Activated CD4-positive, alpha-beta T cell treated with anti-CD3 and anti-CD28 coated beads, Interleukin-2, amount 50 U/mL, for 24 hours (primary cell): ENCODE measurements at places on chromosomes 5 and 9.

DNA sequence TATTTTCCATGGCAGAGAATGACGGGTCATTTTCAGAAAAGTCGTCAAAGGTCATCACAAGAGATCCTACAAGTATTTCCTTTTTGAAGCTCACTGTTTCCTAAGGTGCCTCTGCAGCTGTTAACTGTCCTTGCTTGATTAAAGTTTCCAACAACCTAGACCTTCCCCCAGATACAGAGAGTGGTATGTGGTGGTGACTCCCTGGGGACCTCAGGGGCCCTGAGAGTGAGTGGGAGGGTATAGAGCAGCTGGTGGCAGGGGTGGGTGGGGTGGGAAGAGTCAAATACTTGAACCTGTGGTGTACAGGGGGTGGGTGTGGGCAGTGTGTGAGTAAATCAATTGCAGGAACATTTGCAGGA lies 1.6 kb upstream of the CD72 start:
- DNase-seq, result no peak

DNA sequence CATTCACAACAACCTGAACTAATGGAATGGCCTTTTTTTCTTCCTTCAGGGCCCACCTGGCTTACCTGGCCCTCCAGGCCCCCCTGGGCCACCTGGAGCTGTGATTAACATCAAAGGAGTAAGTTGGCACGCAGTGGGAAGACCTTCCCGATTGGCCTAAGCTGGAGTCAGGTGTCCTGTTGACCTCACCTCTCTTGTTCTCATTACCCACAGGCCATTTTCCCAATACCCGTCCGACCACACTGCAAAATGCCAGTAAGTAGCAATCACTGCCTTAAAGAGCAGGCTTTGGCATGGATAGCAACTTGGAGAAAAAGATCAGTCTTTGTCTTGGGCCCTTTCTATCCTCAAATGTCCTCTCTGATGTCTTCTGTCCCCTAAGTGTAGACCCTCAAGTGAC lies 55.3 kb upstream of the TGFBR1 start:
- DNase-seq, result no peak

GRCh38 chr5:143372187-143372829 lies 31.2 kb downstream of the NR3C1 start:
- DNase-seq, result no peak

GRCh38 chr5:173515526-173515925 lies 100.9 kb downstream of the BOD1 start:
- no peak for DNase-seq

GRCh38 chr5:62395210-62395950 lies 8.3 kb downstream of the DIMT1 start:
- no peak for DNase-seq

DNA sequence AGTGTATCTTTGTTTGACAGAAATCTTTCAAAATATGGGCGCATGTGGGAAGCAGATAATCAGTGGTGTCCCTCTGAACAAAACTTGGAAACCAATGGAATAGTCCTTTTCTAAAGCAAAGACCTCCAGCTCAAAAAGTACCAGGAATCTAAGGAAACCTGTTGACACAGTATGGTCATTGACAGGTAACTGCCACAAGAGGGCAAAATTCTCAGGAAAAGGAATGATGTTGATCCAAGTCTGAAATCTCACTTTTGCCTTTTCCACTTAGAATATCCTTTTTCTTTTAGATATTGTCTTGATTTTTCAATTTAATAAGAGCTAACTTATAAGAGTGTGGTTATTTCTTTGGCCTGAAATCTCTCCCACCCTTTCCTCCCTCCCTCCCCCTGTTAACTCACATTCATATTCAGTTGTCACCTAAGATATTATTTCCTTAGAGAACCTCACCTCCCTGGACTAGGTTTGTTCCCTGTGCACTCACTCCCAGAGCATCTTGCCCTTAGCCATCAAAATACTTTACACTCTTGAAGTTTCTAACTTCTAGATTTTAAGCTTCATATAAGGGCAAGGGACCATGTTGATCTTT lies 59.0 kb upstream of the BARX1 start:
- DNase-seq, result no peak

DNA sequence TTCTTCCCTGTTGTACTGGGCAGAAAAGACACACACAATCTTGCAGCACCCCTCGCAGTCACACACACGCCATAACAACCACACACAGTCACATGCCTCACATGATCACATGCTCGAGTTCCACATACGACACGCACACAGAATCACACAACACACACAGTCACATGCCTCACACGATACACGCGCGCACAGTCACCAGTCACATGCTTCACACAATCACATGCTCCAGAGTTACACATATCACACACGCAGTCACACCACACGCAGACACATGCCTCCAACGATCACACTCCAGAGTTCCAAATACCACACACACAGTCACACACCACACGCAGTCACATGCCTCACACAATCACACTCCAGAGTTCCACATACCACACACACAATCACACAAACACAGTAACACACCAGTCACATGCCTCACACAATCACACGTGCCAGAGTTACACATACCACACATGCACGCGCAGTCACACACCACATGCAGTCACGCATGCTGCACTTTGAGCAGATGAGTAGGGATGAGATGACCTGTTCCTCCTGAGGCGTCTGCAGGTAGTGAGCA lies 49.0 kb upstream of the LRRC14B start:
- DNase-seq, result no peak

DNA sequence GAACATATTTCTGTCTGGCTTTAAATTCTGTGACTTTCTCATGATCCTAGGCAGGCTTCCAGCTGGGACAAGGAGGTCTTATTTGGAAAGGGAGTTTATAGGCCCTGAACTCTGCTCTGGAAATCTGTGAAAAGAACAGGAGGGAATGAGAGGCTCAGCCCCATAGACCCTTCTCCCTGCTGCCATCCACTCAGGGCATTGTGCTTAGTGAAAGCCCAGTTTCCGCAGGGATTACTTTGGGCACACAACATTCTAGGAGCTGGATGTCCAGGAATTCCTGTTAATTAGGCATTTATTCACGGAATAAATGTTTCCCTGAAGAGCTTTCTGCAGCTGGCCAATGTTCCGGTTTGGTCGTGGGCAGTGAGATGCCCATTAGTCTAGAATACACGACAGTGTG lies 32.7 kb upstream of the COL15A1 start:
- no peak for DNase-seq

GRCh38 chr9:80811003-80811402 lies 878.3 kb downstream of the TLE1 start:
- DNase-seq, result no peak

- no peak for DNase-seq
Observed at GRCh38 chr9:91786132-91786896, 163.7 kb downstream of the ROR2 start.

DNA sequence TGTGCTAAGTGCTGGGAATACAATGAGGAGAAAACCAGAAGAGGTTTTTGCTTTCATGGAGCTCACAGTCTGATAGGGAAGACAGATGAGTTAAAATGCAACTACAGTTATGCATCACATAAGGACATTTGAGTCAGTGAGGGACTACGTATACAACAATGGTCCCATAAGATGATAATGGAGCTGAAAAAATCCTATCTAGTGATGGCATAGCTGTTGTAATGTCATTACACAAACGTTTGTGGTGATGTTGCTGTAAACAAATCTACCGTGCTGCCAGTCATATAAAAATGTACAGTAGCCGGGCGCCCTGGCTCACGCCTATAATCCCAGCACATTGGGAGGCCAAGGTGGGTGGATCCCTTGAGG lies 110.1 kb upstream of the RAD23B start:
- no peak for DNase-seq

- no peak for DNase-seq
Observed at GRCh38 chr9:121992571-121993212, 100.4 kb downstream of the TTLL11 start.

DNA sequence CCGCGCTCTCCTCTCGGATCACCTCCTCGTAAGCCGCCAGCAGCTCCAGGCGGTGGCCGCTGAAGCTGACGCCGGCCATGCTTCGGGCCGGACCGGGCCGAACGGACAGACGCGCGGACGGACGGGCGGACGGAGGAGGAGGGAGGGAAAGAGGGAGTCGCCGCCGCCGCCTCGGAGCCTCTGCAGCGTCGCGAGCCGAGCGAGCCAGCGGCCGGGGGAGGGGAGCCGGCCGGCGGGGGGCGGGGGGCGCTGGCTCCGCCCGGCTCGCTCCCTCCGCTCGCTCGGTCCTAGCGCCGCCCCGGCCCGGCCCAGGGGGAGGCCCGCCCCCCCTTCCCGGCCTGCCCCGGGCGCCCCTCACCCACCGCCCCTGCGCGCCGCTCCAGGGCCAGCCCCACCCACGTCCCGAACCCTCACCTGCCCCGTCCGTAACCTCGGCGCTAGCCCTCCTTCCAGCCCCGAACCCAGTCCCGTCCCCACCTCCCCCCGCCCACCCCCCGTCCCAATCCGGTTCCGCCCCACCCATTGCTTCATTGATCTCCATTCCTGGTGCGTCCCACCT lies at the start of gene DBN1:
Gene DBN1, minus strand, starts transcription at position 192 of the 559 bp plus-strand sequence. Its CDS starts 113 bp downstream, at position 79.
- no peak for DNase-seq

- DNase-seq, result no peak
Observed at GRCh38 chr9:72971411-72971810, 18.6 kb upstream of the ALDH1A1 start.

- no peak for DNase-seq
Observed at GRCh38 chr5:14178091-14178490, 34.9 kb downstream of the TRIO start.

DNA sequence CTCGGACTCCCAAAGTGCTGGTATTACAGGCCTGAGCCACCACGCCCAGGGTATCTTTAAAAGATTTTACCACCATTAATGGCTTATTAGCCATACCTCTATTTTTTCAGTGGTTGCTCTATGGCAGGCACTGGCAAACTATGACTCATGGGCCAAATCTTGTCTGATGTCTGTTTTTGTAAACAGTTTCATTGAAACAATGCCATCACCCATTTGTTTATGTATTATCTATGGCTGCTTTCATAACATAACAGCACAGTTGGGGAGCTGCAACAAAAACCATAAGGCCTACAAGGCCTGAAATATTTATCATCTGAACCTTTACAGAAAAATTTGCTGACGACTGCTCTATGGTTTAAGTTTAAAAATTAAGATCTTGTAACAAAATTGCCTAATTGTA lies 66.8 kb downstream of the SLC38A9 start:
- no peak for DNase-seq

- no peak for DNase-seq
Observed at GRCh38 chr9:92360083-92360482, 34.3 kb downstream of the CENPP start.

DNA sequence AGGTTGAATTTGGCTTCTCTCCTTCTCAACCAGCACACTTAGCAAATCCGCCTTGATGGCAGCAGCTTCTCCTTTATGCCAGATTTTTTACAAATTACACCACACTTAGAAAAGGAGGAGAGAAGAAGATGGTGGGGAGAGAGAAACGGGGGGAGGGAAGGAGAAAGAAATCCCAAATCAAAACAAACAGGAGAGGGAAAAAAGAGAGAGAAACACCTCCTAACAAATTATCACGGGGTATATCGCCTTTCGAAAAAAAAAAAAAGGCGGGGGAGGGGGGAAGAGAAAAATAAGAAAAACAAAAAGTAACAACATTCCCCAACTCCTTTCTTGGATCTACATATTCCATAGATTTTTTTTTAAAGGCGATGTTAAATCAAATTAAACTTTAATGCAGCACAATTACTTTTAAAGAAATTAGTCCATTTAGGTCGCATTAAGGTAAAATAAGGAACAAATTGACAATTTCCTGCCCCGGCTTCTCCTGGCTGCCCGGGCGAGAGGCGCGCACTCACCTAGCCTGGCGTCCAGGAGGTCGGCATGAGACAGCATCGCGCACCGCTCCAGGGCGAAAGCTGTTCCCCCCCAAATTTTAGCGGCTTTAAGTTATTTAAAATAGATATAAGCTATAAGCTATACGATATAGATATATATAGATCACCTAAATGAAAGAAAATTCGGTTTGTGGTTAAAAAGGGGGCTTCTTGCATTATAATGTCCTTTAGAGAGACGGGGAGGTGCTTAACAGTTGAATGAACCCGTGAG lies at the start of gene OTP:
Gene OTP, minus strand, starts transcription at position 716 of the 765 bp plus-strand sequence. Its CDS starts 164 bp downstream, at position 552.
- DNase-seq, result no peak

- no peak for DNase-seq
Observed at GRCh38 chr5:77935506-77936364, 159.6 kb upstream of the TBCA start.

GRCh38 chr5:28281351-28281750 lies 1243.0 kb upstream of the CDH9 start:
- no peak for DNase-seq
